ENCODE measurements at places on chromosomes 5 and 9.
A peak's percentile ranks its signal among the peaks of the same experiment; 100 is the strongest.

DNA sequence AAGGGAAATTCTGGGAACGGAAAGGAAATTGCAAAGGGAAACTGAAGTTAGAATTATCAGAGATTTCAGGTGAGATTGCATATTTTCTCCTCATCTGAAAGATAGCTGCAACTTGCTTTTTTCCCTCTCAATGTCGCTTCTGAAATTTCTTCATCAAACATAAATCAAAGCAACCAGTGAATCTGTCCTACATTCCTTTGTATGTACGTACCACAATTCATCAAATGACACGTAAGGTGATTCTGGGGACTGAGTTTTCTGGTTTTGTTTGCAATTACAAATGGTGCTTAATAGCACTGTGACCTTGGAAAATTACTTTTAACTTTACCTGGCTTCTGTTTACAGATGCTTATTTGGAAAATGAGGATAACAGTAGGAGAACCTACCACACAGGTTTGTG, 21.9 kb upstream of the CNOT6 start:
- no peak for DNase-seq

DNA sequence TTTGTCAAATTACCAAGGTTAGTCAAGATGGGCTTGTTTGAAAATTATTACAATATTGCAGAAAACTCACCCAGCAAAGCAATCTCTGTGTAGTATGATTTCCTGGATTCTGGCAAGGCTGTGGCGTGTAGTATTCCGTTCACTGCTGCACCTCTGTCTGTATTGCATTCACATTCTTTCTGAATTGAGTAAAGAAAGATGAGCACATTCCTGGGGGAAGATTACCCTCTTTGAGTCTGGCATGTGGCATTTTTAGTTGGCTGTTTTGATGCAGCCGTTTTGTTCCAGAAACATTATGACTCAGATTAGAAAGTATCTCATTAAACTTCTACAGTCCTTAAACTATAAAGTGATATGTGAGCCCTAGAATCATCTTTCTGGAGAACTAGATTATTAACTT, 197.7 kb downstream of the TENT4A start:
- no peak for DNase-seq

GRCh38 chr5:135457424-135458071, 5.4 kb upstream of the TIFAB start:
- DNase-seq: peak; percentile 82

DNA sequence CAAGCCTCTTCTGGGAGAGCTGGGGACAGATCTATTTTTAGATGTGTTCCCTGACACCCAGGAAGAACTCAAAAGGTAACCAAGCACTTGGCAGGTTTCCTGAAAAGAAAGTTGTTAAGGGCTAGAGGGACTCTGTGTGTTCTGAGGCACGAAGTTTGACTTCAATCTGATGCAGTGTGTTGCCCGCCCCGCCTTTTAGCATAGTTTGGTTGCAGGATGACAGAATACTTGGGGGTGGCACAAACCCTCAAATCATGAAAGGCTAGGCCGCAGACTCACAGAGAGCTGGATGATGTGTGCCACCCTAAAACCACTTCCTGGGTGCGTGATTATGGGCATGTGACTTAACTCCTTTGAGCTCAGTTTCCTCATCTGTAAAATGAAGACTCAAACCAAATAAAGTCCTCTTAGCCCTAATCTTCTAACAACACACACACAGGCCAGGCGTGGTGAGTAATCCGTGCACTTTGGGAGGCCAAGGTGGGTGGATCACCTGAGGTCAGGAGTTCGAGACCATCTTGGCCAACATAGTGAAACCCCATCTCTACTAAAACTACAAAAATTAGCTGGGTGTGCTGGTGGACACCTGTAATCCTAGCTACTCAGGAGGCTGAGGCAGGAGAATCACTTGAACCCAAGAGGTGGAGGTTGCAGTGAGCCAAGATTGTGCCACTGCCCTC, 12.8 kb upstream of the NDFIP1 start:
- no peak for DNase-seq

DNA sequence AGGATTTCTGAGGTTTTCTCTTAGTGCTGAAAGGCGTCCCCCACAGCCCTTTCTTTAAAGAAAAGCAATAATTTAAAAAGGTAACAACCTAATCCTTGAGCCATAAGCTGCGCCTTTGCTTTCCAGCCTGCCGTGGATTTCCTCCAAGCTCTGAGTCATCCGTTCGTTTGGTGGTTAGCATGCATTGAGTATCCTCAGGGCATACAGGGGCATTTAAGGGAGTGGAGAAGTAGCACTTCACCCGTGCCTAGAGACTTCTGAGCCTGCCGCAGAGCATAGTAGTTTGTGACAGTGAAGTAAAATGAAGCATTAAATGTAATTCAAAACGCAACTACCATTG, 892 bp upstream of the TNC start:
- peak; percentile 95 for DNase-seq

GRCh38 chr9:118578467-118578866, 790.8 kb downstream of the BRINP1 start:
- no peak for DNase-seq

- DNase-seq: no peak
Observed at GRCh38 chr9:10700291-10700690, 87.5 kb upstream of the PTPRD start.

GRCh38 chr9:112849363-112849922, 41.2 kb downstream of the SLC46A2 start:
- DNase-seq: peak; percentile 10
